ENCODE measurements at places on chromosomes 1 and 21. TPM values are rescaled to one million over a fixed set of nuclear protein-coding genes. Genes with fewer than 3 reads are reported as not detected.

GRCh38 chr1:183721041-183721440 lies 67.9 kb upstream of the APOBEC4 start:
- no peak for DNase-seq

DNA sequence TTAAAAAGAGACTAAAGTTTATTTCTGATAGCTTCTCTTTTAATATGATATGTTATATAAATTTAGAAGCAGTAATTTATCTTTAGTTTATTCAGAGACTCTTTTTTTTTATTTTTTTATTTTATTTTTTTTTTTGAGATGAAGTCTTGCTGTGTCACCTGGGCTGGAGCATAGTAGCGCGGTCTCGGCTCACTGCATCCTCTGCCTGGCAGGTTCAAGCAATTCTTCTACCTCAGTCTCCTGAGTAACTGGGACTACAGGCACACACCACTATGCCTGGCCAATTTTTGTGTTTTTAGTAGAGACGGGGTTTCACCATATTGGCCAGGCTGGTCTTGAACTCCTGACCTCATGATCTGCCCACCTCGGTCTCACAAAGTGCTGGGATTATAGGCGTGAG lies 89.6 kb downstream of the DISP1 start:
- no peak for DNase-seq

GRCh38 chr1:197798492-197798891 lies 23.2 kb upstream of the DENND1B start:
- no peak for DNase-seq

DNA sequence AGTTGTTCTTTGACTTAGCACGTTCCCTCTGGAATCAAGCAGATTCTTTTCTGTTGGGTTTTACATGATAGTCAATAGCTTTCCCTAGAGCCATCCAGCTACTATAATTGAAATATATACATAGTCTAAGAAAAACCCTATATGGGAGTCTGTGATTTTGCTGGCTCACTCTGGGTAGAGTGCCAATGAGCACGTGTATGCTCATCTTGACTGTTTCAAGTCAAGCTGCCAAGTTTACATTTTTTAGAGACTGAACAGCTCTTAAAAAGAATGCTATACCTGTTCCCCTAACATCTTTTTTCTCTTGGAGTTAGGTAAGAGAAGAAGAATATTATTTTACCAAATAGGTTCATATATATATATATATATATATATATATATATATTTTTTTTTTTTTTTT lies 182.8 kb upstream of the NRIP1 start:
- DNase-seq = no peak

DNA sequence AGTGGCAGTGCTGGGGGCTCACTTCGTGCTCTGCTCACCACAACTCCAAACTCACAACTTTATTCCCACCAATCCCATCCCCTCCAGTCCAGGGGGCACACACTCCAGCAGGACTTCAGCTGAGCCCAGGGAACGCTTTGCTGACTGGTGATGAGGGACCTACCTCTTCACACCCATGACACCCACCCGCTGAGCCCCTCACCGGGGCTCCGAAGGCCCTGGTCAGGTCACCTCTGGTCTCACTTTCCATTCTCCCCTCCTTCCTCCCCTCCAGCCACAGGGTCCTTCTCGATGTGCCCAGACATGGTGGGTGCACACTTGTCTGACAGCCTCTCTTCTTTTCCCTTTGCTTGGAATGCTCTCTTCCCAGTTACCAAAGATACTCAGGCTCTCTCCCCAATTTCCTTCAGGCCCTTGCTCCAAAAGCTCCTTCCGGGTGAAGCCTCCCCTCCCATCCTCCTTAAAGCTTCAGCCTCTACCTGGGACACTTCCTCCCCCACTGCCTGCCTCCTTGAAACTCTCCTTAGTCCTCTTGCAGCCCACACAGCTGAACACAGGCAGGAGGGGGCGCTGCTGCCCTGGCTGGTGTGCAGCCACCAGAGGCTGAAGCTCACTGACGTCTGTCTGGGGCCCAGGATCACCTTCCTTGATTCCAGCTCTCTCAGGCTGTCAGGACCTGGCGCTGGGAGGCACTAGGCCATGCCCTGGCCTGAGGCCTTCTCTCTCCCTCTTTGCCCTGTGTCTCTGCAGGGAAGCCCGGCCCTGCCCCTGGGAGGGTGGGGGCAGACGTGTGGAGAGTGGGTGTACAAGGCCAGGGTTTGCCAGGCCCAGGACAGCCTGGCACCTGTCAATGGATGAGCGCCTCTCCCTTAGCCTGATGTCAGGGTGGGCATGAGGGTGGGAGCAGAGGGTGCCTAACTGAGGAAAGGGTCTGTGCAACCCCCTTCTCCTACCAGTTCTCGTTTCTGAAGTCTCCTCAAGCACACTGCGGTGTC lies 1.6 kb downstream of the KCNE1 start:
- DNase-seq = no peak

- no peak for DNase-seq
These were observed 100.6 kb downstream of the LPAR3 start for GRCh38 chr1:84792421-84792820.

DNA sequence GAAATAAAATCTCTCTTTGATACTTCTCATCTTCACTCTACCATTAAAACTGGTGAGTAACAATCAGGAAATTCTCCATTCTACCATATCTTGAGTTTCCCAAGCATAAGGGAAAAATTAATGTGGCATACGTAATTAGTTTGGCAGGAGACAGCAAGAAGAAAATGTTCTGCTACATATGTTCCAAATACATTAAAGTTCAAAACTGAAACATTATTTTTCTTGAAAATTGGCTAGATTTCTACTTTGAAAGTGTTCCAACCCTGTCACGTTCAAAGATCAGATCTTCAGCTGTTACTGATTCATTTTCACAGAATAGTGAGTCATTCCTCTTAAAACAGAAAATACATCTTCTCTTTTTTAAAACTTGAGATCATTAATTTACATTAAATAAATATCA lies 48.5 kb downstream of the PIGK start:
- no peak for DNase-seq

DNA sequence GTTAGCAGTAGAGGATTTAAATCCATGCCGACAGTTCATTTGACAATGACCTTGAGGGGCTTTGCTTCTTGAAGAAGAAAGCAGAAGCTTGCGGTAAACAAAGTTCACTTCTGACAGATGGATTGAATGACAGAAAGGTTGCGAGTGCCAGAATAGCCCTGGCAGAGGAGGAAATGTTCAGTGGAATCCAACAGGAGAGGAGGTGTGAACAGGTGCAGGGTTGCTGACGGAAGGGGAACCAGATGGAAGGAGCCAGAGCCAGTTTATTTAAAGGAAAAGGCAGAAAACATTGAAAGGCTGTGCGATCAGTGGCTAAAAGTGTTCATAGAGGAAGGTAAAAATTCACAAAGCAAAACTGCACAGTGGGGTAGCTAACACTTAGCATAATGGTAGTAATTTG lies 141.0 kb downstream of the SDCCAG8 start:
- DNase-seq = no peak

- DNase-seq = no peak
These were observed 177.4 kb downstream of the LBR start for GRCh38 chr1:225250432-225250831.

The GJB3 gene
- not detected for total RNA-seq

The TMEM201 gene
- total RNA-seq = 32.8 TPM

GRCh38 chr1:910881-911721 lies 12.6 kb upstream of the SAMD11 start:
- peak; percentile 34 for DNase-seq

The FAM167B gene
- 0.63 TPM for total RNA-seq

The GJB4 gene
- total RNA-seq = not detected

GRCh38 chr1:24248859-24249258 lies 61.8 kb upstream of the IFNLR1 start:
- DNase-seq = no peak

DNA sequence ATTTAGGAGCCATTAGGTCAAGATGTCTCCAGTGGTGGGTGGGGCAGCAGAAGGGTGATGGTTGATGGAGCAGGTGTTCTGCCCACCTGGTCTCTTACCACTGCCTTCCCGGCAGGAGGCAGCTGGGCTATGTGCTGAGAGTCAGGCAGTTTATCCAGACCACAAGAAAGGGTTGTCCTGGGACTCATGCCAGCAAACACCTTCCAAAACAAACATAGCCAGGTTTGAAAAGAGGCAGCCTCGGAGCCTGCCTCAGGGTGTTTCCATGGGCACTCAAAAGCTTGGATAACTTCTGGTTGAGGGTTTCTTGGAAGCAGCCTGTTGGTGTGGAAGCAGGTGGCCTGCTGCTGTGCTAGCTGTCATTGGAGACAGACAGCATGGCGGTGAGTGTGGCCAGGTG lies 187.2 kb downstream of the PCP4 start:
- DNase-seq = no peak

The S100A14 gene
- not detected for total RNA-seq

GRCh38 chr21:34085129-34085528 lies 11.8 kb downstream of the MRPS6 start:
- no peak for DNase-seq

The CLCA1 gene
- not detected for total RNA-seq

The SDHC gene
- total RNA-seq = 226 TPM

DNA sequence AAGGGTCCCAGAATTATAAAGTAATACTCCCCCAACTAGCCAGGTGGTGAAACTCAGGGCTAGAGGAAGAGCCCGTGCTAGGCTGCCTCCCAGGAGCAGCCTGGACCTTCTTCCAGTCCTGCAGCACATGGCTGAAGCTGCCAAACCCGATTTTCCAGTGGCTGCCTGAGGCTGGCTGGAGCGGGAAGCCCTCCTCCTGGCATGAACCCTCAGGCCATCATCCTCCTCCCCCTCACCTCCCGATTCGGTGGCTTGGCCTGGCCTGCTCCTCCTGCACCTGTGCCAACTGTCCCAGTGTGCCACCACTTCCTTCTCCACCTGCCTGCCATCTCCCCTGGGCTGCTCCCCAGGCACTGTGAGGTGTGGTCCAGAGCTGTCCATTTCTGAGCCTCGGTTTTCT lies 3.0 kb upstream of the TSPAN1 start:
- DNase-seq = no peak

The LIN28A gene
- total RNA-seq = not detected

The RXRG gene
- total RNA-seq = not detected

- no peak for DNase-seq
These were observed 141.4 kb downstream of the PLPP3 start for GRCh38 chr1:56437959-56438358.

DNA sequence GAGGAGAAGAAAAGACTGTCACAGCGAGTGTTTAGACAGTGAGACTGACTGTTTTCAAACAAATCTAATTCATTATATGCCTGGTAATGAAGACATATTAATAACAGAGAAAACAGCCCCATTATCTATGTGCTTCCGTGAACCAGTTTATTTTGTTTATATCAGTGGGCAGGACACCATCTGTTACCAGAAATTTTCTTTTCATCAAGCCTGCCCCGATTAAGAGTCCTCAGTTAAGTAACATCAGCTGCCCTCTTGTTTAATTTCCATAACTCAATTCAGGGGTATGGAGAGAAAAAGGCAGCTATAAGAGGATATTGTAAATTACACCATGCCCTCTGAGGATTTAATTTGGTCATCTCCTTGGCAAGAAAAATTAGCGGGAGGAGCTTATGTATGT lies 94.0 kb downstream of the TMEM200B start:
- DNase-seq = no peak

DNA sequence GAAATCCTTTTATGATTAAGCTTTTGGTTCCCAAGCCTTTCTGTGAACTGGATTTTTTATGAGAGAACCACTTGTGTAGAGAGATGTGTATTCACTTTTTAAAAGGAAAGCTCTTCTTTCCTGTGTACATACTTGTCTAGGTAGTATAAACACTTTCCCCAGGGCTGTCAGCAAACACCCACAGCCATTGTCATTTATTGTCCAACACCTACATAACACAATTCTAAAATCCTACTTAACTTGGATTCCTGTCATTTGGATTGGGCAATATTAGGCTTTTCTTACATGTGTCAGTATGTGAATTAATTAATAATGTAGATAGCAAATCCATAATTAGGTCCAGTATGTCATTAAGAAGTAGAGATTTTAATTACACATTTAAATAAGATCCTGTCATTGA lies 12.3 kb downstream of the DDX20 start:
- DNase-seq = no peak

GRCh38 chr1:213858581-213858980 lies 129.2 kb upstream of the PROX1 start:
- DNase-seq = no peak

DNA sequence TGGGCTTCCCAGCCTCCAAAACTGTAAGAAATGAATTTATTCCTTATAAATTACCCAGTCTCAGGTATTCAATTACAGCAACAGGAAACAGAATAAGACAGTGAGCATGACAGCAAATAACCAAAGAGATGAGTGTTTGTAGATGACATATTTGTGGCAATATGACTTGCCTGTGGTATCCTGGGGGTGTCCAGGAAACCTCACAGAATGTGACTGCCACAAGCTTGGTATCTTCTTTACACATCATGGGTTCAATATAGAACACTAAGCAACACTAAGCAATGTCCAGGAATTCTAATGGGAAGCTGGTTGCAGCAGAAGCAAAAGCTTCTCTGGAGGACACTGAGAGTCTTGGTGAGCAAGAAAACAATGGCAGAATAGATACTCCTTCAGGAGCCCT lies 236.4 kb upstream of the BEND5 start:
- no peak for DNase-seq

DNA sequence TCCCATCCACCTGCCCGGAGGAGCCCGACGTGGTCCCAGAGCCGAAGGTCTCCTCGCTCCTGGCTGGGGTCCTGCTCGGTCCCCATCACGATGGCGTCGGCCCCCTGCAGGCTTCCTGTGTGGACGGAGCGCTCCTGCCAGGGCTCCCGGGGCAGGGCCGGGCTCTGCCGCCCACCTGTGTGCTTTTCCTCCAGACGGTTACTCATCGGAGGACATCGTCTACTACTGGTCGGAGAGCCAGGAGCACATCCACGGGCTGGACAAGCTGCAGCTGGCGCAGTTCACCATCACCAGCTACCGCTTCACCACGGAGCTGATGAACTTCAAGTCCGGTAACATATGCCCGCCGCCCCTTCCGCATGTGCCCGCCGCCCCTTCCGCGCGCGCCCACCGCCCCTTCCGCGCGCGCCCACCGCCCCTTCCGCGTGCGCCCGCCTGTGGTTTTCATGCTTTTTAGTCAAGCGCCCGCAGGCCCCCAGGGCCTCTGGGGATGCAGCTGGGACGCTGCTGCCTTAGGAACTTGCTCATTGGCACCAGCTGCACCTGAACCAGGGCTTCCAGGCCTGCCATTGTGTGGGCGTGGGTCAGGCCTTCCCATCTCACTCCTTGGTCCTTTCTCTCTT lies 8.9 kb downstream of the GABRD start:
- DNase-seq = no peak

GRCh38 chr1:10967090-10967489 lies 45.4 kb upstream of the TARDBP start:
- no peak for DNase-seq

GRCh38 chr1:11752359-11753088 lies 9.5 kb upstream of the C1orf167 start:
- DNase-seq = no peak

DNA sequence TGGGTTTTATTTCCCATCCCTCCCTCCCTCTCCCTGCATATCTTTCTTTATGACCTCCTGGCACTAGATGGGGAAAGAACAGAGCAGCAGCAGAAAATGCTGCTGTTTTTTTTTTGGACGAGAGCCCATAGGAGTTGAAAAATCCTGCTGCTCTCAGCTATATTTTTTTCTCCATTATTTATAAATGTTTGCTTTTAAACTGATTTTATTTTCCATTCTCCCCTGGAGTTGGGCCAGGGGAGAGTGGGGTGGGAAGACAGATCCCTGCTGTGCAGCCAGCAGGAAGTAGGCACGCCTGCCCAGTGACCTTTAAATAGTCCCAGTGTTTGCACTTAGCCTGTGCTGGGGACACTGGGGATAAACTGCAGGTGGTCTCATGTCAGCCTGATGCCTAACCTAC lies 17.4 kb downstream of the SFT2D2 start:
- DNase-seq = no peak
